Neural progenitor cell (in vitro differentiated cells): ENCODE measurements at places on chromosomes 2 and 18. TPM values are rescaled to one million over a fixed set of nuclear protein-coding genes. Genes with fewer than 3 reads are reported as not detected.

- no peak for DNase-seq
Observed at GRCh38 chr2:196535742-196536141, 103.8 kb upstream of the CCDC150 start.

DNA sequence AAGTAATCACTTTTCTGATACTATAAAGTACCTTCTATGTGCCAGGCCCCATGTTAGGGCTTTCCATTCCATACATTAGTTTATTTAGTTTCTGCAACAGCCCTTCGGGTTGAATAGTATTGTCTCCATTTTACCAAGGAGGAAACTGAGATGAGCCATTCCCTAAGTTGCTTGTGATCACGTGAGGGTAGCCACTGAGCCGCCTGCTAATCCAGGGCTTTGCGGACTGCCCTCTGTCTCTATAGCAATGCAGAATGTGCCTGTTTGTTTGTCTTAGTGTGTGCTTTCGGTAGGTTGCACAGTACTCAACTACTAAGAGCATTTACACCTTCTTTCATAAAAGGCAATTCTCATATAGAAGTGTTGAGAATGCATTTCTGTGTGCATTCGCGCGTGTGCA lies 5.0 kb downstream of the EMILIN2 start:
- peak; percentile 38 for DNase-seq

DNA sequence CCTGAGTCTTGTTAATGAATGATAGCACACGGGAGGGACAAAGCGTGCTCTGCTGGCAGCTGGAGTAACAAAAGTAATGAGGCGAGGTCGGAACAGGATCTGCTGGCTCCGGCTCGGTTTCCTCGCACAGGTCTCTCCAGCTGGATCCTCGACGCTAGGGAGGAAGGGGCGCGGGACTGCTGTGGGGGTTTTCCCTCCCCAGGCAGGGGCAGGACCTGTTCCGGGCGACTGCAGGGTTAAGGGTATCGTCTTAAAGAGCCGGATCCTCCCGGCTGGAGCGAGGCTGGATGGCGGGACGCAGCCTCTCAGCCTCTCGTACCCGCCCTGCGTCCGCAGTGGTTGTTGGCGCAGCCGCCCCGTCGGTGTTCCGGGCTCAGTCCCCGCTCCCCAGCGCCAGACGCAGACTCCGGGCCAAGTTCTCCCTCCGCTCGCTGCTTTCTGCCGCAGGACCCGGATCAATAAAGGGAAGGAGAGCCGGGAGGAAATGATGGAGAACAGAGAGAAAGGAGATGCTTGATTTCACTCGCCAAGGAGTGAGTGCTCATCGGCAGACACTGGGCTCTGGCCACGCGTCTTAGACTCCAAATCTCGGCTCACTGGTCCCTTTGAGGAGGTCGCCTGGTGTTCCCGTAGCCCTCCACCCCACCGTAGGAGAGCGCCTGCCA lies 1.1 kb upstream of the LIPG start:
- DNase-seq: peak; percentile 56

The TGFA gene
- total RNA-seq: 0.37 TPM in 1 of 2 replicates, not detected in the other

DNA sequence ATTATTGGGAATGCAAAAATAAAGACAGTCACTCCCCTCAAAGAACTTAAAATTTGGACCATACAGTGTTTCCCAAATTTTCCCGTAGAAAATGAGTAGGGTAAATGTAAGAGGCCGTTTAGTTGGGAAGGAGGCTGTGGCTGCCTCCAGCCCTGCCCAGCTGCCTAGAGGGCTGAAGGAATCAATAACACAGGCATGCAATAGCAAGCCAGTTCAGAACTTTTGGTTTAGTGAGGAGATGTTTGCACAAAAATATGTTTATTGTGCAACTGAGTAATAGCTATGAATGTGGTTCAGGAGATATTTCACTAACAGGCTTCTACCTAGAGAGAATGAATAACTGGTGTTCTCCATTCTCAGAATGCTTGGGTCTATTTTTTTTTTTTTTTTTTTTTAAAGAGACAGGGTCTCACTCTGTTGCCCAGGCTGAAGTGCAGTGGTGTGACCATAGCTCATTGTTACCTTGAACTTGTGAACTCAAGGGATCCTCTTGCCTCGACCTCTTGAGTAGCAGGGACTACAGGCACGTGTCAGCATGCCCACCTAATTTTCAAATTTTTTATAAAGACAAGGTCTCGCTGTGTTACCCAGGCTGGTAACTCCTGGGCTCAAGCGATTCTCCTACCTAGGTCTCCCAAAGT lies 23.6 kb downstream of the UGP2 start:
- no peak for DNase-seq

- no peak for DNase-seq
Observed at GRCh38 chr2:71830497-71831192, 317.0 kb downstream of the CYP26B1 start.

The SPIRE1 gene
- total RNA-seq: 12.2 and 18.4 TPM in 2 replicates

The CAPN14 gene
- total RNA-seq: 0.04 and 0.19 TPM in 2 replicates

The DAW1 gene
- not detected in 2 replicates for total RNA-seq

DNA sequence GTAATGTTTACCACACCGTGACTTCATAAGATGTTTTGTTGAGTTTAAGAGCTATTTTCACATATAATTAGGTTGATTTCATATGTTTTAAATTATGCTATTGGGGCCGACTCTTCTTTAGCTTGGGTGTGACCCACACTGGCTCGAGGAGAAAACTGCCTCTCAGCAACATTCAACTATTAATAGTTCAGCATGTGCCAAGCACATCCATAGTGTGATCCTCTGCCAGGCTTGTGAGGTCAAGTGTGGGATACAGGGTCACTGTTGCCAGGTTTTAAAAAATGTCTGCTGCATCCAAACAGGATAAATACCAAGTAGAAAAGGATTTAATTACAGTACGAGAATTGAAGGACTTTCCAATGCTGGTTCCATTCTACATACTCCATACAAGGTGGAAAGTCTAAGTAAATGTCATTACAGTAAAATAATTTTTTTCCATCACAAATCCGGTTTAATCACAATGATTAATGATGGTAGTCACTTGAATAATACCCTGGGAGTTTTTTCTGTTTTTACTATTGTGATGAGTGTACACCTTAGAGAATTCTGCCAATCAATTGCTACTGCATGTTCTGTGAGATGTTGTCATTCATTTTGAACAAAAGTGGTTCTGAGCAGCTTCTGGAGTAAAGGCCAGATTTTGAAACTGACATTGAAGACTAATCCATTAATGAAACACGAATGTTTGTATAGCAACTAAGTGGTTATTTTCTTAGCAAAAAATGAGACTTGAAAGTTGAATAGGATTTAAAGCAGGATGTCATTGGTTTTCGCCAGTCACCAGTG lies 84.5 kb downstream of the ABI2 start:
- no peak for DNase-seq

DNA sequence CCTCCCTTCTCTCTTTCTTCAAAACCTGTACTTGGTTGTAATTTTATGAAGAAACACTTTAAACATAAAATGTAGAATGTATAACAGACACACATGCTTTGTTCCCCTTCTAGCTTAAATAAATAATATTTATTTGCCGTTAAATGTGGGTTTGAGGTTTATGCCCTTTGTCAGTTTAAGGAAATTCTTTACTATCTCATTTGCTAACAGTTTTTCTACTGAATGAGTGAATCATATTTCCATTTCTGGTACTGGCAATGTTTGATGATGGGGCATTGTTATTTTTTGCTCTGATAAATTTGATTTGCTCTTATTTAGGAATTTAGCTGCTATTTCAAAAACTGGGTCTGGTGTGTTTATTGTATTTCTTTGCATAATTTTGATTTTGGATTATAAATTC lies 555.6 kb downstream of the CCDC85A start:
- no peak for DNase-seq

The ING5 gene
- total RNA-seq: 38.2 and 49.0 TPM in 2 replicates

- no peak for DNase-seq
Observed at GRCh38 chr18:57925706-57926105, 118.3 kb upstream of the NEDD4L start.

GRCh38 chr2:153106802-153107477 lies 371.6 kb downstream of the RPRM start:
- no peak for DNase-seq

DNA sequence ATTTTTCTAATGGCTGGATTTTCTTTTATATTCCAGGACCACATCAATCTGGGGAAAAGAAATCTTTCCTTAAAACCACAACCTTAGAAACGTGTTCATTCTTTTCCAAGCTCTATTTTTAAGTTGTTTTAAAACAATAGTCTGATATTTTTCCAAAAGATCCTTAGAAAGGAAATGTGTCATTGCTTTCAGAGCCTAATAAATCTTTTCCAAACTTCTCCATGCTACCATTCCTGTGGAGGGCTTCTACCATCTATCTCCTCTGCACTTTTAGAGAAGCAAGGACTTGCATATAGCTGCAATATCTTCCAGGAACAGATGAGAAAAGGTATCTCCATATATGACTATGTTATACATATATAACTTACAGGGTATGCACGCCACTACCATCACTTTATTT lies 21.2 kb downstream of the WDFY1 start:
- DNase-seq: no peak

The SERPINB4 gene
- total RNA-seq: not detected in 2 replicates

- no peak for DNase-seq
Observed at GRCh38 chr2:217981971-217982370, 20.8 kb downstream of the TNS1 start.

The CTNNA2 gene
- total RNA-seq: 39.1 and 43.5 TPM in 2 replicates

DNA sequence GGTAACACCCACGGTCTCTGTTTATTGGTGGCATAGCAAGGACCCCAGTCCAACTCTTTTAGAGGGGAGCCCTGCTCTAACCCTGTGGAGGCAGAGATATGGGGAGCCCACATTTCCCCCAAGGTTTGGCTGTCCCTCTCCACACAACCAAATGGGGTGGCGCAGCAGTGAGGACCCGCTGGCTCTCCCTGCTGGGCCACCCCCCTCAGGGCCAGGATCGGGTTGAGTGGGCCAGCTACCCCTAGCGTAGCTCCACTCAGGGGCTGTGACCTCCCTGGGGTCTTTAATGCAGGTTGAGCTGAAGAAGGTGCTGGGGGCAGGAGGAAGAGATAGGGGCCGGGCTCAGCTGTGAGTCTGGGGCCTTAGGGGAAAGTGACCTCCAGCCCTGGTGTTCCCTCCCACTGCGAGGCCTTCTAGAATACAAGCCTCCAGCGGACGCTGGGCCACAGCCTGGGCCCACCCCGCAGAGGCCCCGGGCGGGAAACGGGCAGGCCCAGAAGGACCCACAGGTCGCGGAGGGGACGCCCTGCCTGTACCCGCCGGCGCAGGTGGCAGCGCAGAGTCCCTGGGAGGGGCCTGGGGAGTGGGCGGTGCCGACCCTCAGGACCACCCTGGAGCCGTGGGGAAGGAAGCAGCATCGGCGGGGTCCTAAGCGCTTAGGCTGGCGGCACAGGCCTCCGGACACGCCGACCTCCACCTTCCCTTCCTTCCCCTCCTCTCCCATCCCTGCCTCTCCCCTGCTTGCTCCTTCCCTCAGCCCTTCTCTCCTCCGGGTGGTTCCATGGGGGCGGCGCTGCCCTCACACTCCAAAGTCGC lies 9.6 kb downstream of the CROCC2 start:
- peak; percentile 70 for DNase-seq

The NPPC gene
- total RNA-seq: not detected in 2 replicates

DNA sequence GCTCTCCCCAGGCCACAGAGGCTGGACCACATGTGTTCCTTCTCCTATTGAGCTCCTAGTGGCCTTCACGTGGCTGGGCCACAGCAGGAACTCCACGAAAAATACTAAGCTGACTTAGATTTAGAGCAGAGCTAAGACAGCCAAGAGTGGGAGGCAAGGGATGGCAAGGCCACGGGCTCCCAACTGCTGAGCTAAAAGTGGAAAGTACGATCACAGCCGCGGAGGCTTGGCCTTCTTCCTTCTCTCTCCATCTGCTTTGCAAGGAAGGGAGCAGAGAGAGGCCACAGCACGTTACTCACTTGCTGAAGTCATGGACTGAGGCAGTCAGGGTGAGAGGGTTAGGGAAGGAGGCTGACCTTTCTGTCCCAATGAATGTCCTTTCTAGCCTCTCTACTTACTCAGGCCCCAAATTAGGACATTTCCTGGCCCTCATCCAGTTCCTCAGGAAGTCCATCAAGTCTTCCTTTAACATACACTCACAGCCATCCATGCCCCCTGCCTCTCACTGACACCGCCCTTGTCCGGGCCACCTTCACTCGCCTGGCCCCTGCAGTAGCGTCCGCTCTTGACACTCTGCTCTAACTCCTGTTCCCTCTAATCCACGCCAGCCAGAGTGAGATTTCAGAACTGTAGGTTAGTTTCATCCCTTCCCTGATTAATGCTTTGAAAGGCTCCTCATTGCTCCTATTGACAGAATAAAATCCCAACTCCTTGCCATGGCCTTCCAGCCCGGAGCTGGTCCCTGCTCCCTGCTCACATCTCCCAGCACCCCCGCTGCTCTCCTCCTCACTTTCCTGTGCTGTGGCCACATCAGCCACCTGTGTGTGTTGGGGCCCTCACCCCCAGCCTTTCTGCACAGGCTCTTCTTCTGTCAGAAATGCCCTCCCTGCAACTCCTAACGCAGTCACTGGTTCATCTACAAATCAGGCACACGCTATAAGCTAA lies 204.2 kb downstream of the CYP26B1 start:
- no peak for DNase-seq

- DNase-seq: no peak
Observed at GRCh38 chr2:235047171-235048160, 95.6 kb downstream of the SH3BP4 start.

The DSC3 gene
- total RNA-seq: 1.2 and 1.8 TPM in 2 replicates

- DNase-seq: no peak
Observed at GRCh38 chr2:21599417-21599816, 475.6 kb downstream of the TDRD15 start.

GRCh38 chr2:8835279-8835678 lies 2.1 kb downstream of the KIDINS220 start:
- DNase-seq: no peak

DNA sequence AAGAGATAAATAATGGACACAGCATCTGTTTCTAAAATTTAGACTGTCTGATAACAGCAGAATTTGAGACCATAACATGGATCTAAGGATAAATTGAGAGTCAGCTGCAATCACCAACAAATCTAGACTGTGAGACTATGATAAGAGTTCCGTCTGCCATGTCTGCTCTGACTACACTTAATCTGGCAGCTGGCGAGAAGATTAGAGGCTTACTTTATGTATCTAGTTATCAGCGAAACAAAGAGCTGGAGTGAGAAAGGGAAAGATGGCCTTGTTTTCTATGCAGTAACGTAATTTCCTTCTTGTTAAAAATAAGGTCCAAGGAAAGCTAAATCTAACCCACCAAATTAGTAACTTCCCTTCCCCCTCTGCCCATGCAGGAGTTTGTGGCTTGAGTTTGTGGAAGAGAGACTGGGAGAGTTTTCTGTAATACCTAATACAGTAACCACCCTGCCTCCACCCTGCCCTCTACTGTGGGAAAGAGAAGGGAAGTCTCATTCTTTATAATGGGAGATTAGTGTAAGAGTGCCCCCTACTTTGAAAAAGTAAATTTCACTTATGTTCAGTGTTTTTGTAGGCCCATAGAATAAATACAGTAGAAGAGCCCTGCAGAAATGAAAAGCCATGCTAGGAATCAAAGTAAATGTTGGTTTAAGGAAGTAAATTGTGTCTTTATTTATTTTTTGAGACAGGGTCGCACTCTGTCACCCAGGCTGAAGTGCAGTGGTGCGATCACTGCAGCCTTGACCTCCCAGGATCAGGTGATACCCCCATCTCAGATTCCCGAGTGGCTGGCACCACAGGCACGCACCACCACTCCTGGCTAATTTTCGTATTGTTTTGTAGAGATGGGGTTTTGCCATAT lies 27.5 kb downstream of the EML4 start:
- peak; percentile 57 for DNase-seq
